ENCODE measurements at places on chromosomes 7 and 10.

DNA sequence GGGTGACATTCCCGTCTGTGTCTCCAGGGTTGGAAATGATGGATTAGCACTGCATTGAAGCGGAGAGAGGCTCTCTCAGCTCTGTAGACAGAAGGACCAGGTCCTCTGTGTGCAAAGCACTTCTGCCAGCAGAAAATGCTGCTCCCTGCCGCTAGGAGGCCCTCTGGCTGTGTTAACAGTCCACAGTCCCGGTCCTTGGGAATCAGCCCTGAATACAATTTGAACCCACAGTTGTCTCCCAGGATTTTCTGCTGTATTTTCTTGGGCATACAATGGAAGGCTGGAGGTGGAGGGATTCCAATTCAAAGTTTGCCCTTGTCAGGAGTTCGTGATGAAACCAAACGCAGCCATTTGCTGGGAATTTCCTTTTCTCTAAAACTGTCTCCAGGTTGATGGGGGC, 205.2 kb downstream of the GLRX3 start:
- peak; percentile 12 for DNase-seq

GRCh38 chr7:7617550-7617949, 23.0 kb upstream of the UMAD1 start:
- no peak for DNase-seq

- DNase-seq, result no peak
These were observed 871 bp upstream of the CCL24 start for GRCh38 chr7:75814407-75814947.

DNA sequence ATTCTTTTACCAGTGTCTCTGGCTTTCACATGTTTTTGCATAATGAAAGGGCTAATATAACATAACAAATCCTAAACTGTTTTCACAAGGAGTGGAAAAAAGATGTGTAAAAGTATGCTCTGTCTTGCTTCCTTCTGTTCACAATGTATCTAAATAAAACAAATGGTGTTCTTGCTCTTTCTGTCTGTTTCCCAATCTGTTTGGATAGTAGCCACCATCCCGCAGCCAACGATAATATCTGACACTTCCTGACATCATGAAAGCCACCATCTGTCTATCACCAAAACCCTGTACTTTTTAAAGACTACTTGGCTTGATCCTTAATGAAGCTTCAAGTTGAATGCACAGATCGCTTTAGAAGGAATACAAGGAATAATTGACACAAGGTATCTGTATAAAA, 246.2 kb downstream of the ETV1 start:
- DNase-seq, result no peak

GRCh38 chr7:69912846-69913245, 314.6 kb downstream of the AUTS2 start:
- DNase-seq, result no peak

DNA sequence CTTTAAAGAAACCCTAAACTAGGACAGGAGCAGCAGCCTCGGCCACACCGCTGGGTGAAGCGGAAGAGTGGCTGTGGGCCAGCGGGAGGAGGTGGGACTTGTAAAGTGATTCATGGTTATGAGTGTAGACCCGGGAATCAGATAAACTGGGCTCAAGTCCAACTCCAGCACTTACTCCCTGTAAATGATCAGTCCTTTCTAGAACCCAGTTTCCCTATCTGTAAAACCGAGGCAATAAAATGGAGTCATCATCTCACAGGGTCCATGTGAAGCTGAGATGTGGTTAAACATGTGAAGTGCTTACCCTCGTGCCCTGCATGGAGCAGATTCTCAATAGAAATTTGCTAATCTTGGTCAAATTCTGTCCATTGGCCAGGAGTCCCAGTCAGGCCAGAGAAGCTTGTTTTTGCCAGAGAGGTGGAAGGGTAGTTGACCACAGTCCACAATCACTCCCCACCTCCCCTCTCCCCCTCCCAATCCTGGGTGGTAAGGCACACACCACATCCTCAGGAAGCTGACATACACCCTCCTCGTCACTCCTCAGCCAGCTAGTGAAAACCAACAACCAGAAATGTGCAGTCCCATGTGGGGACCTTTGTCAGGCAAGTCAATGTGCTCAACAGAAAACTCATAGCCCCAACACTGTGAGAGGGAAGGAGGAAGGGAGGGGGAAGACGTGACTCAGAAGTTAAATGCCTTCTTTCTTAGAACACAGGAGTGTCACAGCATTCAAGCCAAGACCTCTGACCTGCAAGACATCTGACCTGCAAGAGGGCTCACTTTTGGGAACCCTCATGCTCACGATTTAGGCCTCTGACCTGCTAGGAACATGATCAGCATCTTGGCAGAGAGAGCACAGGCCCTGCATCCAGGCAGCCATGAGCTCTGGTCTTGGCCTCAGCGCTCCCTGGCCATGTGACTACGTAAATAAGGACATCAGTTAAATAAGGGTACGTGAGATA, 145.1 kb downstream of the PLXNA4 start:
- DNase-seq, result peak; percentile 60

DNA sequence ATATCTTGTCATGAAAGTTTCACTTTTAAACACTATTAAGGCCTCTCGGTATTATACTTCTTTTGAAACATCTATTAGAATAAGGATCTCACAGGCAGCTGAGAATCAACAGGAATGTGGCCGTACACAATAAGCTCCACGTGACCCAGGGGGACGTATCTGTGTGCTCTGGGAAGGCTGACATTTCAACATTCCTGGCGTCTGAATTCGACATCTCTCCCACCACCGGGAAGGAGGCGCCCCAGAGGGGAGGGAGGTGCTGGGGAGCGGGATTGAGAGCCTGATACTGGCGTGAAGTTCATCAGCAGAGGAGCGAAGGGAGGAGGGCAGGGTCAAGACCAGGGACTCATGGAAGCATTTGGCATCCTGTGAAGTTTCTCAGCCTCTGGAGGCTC, 401.3 kb downstream of the DNAJB6 start:
- DNase-seq, result no peak

GRCh38 chr7:69517985-69518704, 80.1 kb upstream of the AUTS2 start:
- DNase-seq, result no peak

DNA sequence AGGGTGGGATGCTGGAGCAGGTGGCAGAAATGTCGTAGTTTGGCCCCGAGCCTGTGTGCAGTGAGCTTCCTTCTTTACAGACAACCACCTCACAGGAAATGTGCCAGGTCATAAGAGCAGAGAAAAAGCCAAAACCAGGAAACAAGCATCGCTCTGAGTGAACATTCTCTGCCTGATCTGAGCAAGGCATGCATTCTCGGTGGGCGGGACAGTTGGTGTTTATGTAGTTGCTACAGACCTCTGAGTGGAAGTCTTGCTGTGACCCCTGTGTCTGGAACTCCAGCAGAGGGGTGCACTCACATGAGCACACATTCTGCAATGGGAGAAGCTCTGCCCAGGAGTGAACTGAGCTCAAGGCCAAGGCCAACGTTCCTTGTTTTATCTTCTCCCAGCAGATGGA, 230.1 kb downstream of the TCERG1L start:
- DNase-seq, result no peak

DNA sequence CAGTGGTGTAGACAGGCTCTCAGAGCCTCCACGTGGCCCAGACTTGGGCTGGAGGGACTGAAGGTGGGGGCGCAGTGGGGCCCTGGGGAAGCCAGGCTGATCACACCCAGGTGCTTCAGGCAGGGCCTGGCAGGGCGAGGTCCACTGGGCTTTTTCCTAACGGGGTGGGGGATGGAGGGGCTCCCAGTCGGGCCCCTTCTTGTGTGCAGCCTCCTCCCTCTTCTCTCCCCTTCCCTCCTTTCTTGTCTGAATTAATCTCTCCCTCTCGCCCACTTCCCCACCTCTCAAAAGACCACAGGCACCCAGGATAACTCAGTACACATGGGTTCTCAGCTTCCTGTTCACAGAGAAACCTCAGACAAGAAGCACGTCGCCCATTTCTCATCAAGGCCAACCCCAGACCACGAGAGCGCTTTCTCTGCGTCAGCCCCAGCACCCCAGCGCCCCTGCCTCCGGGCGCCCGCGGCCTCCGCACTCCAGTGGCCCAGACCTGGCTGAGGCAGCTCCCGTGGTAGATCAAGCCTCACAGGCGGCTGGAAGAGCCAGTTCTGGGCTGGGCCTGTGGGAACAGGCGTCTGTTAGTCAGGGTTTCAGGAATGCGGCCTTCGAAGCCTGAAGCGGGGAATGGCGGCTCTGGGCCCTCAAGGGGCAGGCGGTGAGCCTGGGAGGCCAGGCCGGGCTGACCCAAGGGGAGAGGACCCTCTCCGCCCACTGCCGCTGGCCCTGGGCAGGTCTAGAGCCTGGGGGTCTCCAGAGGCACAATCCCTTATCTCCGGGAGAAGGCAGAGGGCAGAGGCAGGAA, 50.6 kb downstream of the PWWP2B start:
- DNase-seq, result peak; percentile 85

- no peak for DNase-seq
These were observed 134.9 kb upstream of the SAMD8 start for GRCh38 chr10:74976565-74976964.

- no peak for DNase-seq
These were observed 157.1 kb downstream of the BBS9 start for GRCh38 chr7:33286501-33286900.

GRCh38 chr7:27955011-27955410, 215.0 kb downstream of the TAX1BP1 start:
- DNase-seq, result no peak

- DNase-seq, result no peak
These were observed 12.4 kb upstream of the STRIP2 start for GRCh38 chr7:129421717-129422250.

GRCh38 chr7:56449762-56450161, 333.5 kb upstream of the NUPR2 start:
- no peak for DNase-seq

DNA sequence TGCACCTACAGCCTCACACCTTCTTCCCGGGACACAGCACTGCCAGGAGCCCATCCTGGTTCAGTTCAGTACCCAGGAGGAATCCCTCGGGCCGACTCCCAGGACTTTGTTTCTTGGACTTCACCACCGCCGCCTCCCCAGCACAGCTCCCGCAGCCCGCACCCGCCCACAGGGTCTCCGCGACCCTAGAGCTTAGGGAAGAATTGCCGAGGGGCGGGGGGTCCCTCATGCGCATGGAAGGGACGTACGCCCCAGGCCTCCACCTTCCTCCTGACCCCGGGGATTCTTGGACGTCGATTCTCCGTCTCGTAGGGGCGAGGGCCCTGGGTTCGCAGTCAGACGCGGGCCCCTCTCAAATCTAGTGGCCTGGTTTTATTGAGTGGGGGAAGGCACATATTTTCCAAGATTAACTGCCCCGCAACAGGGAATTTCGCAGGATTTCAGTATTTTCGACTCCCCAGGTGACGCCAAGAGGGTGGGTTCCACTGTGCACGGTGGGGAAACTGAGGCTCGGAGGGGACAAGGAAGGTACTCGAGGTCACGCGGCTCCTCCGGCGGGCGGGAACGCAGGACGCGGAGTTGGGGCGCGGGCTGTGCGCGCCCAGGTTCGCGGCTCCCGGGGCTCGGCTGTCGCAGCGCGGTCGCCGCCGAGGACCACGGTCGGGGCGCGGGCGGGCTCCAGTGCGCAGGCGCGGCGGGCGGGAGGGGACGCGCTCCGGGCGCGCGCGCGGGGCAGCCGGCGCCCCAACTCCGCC, at the start of gene ADCY1:
Gene ADCY1 (plus strand): TSS at position 708 of the 755 bp plus-strand sequence. CDS start 176 bp downstream, outside the sequence.
- DNase-seq, result peak; percentile 32

DNA sequence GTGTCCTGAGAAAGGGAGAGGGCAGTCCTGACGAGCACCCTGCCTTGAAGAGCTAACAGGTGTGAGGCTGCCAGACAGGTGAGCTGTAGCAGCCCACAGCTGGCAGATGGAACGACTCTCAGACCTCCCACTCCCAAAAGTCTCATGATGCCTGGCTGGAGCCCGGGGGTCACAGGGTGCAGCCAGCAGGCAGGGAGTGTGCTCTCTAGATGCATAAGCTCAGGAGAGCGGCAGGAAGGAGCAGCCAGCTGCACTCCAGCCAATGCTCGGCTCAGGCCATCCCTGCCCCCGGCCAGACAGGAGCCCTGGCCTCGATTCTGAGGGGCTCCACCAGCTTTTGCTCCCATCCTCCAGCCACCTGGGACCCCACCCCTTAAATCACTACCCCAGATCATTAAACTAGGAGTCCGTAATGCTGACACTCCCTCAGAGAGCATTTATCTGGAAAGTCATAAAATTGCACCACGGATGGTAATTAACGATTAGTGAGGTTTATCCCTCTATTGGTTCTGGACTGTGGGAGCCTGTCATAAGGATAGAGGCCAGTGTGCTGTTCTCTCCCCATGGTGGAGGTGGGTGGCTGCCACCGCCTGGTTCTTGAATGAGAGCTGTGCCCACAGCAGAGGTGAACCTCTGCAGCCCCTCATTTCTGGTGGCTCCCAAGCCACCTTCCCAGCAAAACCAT, 63.5 kb upstream of the ZMIZ1 start:
- no peak for DNase-seq

- DNase-seq, result no peak
These were observed 64.3 kb downstream of the PDGFA start for GRCh38 chr7:455110-455928.

GRCh38 chr10:63058236-63058635, 74.9 kb upstream of the NRBF2 start:
- no peak for DNase-seq

DNA sequence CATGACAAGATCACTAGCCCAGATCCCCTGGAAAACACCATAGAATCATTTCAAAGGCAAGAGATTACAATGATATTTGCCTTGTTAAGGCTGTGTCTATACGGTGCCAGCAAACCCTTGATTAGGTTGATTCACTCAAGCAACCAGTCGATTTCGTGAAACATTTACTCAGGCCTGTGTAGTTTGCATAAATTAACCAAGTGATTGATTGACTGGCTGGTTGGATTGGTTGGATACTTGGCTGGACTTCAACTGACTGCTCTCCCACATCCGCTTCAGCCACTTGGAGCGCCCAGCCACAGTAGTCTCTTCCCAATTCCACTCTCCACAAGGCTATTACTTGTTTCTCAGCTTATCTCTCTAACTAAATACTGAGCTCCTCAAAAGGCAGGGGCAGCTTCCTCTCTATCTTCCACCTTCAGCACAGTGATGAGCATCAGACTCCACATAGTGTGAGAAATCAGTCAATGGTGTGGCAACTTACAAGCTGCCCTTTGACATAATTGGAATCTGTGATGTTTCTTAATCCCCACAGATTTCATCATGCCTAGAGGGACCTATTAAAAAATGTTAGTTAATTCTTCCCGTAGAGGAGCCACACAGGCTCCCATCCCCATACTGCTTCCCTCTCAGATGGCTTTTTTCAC, 217.4 kb downstream of the GRM8 start:
- no peak for DNase-seq

DNA sequence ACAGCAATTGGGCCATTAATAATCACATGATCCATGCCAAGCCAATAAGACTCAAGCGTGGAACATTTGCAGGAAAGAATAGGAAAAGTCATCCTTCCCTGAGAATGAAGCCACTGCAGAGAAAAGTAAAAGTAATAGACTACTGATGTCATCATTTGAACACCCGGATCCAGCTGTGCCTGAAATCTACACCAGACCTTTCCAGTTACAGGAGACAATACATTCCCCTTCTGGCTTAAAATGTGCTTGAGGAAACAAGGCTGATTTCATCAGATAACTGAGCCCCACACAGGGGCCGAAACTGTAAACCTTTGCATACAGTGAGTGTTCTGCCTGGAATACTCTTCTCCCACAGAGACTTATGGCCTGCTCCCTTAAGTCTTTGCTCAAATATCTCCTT, 232.8 kb downstream of the KCNMA1 start:
- DNase-seq, result no peak

- DNase-seq, result no peak
These were observed 51.7 kb upstream of the CAMK2B start for GRCh38 chr7:44377134-44377463.

GRCh38 chr10:69359594-69359993, 57.1 kb downstream of the TACR2 start:
- no peak for DNase-seq
